HCT116 (cell line): ENCODE measurements at places on chromosomes 7 and 10. TPM values are rescaled to one million over a fixed set of nuclear protein-coding genes. Genes with fewer than 3 reads are reported as not detected.
A peak's percentile ranks its signal among the peaks of the same experiment; 100 is the strongest.

ANKRD61 gene
- 0.17 TPM for total RNA-seq

CPEB3 gene
- 3.0 TPM for total RNA-seq

- H3K27ac ChIP-seq, result no peak overlapping the region
- no peaks in the 10 kb centered on the region for H3K36me3 ChIP-seq
- H3K4me1 ChIP-seq, result no peaks in the 10 kb centered on the region
- no peak overlapping the region for H3K4me3 ChIP-seq
Observed at GRCh38 chr10:110094786-110095185, 87.0 kb downstream of the ADD3 start.

- H3K36me3 ChIP-seq, result no peaks in the 10 kb centered on the region
- H3K27me3 ChIP-seq, result no peaks in the 10 kb centered on the region
- no peak overlapping the region for H3K4me3 ChIP-seq
Observed at GRCh38 chr10:115092258-115092554, 959 bp upstream of the ATRNL1 start.

GRCh38 chr7:7720750-7721621 is 2.6 kb upstream of the RPA3 start:
- no peak overlapping the region for H3K27ac ChIP-seq
- H3K4me3 ChIP-seq, result no peak overlapping the region
- H3K27me3 ChIP-seq, result no peaks in the 10 kb centered on the region
- DNase-seq, result no peak

MYOZ1 gene
- not detected for total RNA-seq

- H3K4me1 ChIP-seq, result peaks cover 12% of the 10 kb centered on the region
- H3K27ac ChIP-seq, result no peak overlapping the region
- H3K4me3 ChIP-seq, result no peak overlapping the region
- no peaks in the 10 kb centered on the region for H3K36me3 ChIP-seq
- H3K27me3 ChIP-seq, result no peaks in the 10 kb centered on the region
Observed at GRCh38 chr7:151745706-151746105, 131.2 kb downstream of the PRKAG2 start.

GRCh38 chr10:55051515-55051914 is 250.5 kb upstream of the PCDH15 start:
- no peak overlapping the region for H3K27ac ChIP-seq
- H3K4me3 ChIP-seq, result no peak overlapping the region
- H3K4me1 ChIP-seq, result no peaks in the 10 kb centered on the region
- no peaks in the 10 kb centered on the region for H3K27me3 ChIP-seq
- no peak for DNase-seq

DNA sequence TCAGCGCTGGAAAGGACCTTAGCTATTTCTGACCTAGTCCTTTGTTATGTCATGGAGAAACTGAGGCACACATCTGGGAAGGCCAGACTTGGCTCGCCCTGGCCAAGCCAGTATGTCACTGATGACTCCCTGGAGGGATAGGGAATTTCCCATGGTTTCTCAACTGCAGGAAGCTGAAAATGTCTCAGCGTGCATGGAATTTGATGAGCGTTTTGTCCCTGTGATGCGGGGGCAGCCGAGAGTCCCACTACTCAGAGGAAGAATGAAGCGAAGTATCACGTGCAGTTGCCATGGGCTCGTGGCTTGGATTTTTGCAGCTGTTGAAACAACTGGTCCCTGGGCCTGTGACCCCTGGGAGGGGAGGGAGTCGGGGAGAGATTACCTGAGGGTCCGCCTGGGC is 44.8 kb downstream of the CLIP2 start:
- H3K4me1 ChIP-seq, result no peaks in the 10 kb centered on the region
- no peaks in the 10 kb centered on the region for H3K27me3 ChIP-seq
- DNase-seq, result no peak

DNA sequence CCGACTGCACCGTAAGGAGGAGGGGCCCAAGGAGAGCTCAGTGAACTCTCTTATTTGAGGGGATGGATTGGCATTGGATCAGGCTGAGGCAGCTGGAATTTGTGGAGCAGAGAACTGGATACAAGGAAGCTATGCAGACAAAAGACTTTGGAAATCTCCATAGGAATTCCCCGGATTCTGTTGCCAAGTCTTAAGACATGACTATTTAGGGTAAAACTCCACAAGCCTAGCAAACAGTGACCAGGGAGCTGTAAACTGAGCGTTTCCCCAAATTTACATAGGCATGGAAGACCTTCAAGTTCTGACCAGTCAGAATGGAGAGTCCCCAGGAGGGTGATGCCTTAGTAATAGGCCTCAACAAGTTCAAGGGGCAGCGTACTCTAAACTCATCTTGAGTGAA is 82.5 kb upstream of the PCBD1 start:
- DNase-seq, result no peak
- H3K4me1 ChIP-seq, result peaks cover 19% of the 10 kb centered on the region
- no peak overlapping the region for H3K27ac ChIP-seq
- peaks cover 2% of the 10 kb centered on the region; the same call in 1 of the 2 replicates for H3K27me3 ChIP-seq
- H3K4me3 ChIP-seq, result no peak overlapping the region
- H3K36me3 ChIP-seq, result no peaks in the 10 kb centered on the region

DNA sequence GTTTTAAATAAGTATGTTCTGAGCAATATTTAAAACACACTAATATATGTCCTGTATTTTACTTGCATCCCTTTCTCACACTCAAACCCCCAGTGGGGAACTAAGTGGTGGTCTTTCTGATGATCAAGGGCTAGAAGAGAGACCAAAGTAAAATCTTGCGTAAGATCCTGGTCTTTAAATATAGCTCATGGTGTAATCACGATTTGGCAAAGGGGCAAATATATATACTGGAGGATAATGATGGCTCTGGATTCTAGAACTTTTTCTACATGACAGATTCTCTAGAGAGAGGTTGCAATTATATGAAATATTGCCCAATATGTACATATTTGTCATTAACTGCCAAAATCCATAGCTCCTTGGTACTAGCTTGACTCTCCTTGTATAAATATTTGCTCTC is 438.3 kb downstream of the NXPH1 start:
- no peaks in the 10 kb centered on the region for H3K36me3 ChIP-seq
- no peak overlapping the region for H3K27ac ChIP-seq
- no peak overlapping the region for H3K4me3 ChIP-seq
- no peaks in the 10 kb centered on the region for H3K4me1 ChIP-seq

GRCh38 chr7:92833024-92833765 is 3.2 kb downstream of the CDK6 start:
- no peaks in the 10 kb centered on the region for H3K36me3 ChIP-seq
- H3K4me1 ChIP-seq, result peaks cover 12% of the 10 kb centered on the region
- peak overlapping the region; percentile 87 for H3K27ac ChIP-seq
- DNase-seq, result peak; percentile 70
- H3K4me3 ChIP-seq, result peak overlapping the region; percentile 65
- H3K27me3 ChIP-seq, result no peaks in the 10 kb centered on the region

DNA sequence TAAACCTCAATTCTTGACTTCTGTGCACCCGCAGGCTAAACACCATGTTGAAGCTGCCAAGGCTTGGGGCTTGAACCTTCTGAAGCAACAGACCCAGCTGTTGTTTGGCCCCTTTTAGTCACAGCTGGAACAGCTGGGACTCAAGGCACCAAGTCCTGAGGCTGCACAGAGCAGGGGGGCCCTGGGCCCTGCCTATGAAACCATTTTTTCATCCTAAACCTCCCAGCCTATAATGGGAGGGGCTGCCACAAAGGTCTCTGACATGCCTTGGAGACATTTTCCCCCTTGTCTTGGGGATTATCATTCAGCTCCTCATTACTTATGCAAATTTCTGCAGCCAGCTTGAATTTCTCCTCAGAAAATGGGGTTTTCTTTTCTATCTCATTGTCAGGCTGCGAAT is 31.8 kb downstream of the LMBR1 start:
- no peaks in the 10 kb centered on the region for H3K27me3 ChIP-seq
- no peak overlapping the region for H3K27ac ChIP-seq
- H3K4me3 ChIP-seq, result no peak overlapping the region
- peaks cover 12% of the 10 kb centered on the region; the same call in 1 of the 2 replicates for H3K36me3 ChIP-seq

NUTM2E gene
- 0.15 TPM for total RNA-seq

- H3K4me3 ChIP-seq, result no peak overlapping the region
- no peaks in the 10 kb centered on the region for H3K27me3 ChIP-seq
Observed at GRCh38 chr7:79555571-79555970, 102.1 kb upstream of the MAGI2 start.

DNA sequence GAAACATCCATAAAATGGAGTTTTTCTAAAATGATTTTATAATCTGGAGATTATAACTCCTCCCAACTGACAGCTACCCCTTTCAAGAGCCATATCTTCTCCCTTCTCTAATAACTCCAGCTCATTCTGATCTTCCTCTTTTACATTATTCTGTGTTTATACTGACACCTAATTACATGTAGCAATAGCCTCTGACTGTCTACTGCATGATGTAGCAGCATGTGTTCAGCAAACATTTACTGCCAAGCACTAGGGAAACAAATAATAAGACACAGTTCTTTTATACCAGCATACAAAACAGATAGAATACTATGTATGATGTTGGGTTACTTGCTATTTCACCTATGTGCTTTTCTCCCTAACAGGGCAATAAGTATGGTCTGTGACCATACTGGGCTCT is 20.7 kb downstream of the RBM28 start:
- no peaks in the 10 kb centered on the region for H3K4me1 ChIP-seq
- DNase-seq, result no peak
- H3K27ac ChIP-seq, result no peak overlapping the region
- no peaks in the 10 kb centered on the region for H3K27me3 ChIP-seq
- H3K4me3 ChIP-seq, result no peak overlapping the region
- peaks cover 54% of the 10 kb centered on the region; the same call in 1 of the 2 replicates for H3K36me3 ChIP-seq

CALHM3 gene
- total RNA-seq, result 0.49 TPM

CFAP69 gene
- total RNA-seq, result 4.1 TPM

GRCh38 chr10:132869621-132870020 is 72.7 kb downstream of the CFAP46 start:
- no peak overlapping the region for H3K27ac ChIP-seq
- H3K36me3 ChIP-seq, result no peaks in the 10 kb centered on the region
- no peak for DNase-seq
- no peaks in the 10 kb centered on the region for H3K4me1 ChIP-seq
- H3K27me3 ChIP-seq, result peaks cover 2% of the 10 kb centered on the region; the same call in 1 of the 2 replicates
- no peak overlapping the region for H3K4me3 ChIP-seq

FAM237B gene
- not detected for total RNA-seq

DNA sequence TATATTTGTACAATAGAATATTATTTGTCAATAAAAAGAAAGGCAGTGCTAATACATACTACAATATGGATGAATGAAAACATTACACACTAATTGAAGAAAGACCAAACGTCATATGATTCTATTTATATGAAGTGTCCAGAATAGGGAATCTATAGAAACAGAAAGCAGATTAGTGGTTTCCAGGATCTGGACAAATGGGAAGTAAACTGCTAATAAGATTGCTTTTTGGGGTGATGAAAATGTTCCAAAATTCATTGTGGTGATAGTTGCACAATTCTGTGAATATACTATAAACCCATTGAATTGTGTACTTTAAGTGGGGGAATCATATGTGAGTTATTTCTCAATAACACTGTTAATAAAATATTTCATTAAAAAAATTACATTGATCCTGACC is 78.2 kb upstream of the IFRD1 start:
- no peaks in the 10 kb centered on the region for H3K4me1 ChIP-seq
- DNase-seq, result no peak
- H3K4me3 ChIP-seq, result no peak overlapping the region
- no peak overlapping the region for H3K27ac ChIP-seq

- H3K27me3 ChIP-seq, result no peaks in the 10 kb centered on the region
- peaks cover 60% of the 10 kb centered on the region for H3K36me3 ChIP-seq
- H3K4me3 ChIP-seq, result no peak overlapping the region
- H3K27ac ChIP-seq, result no peak overlapping the region
Observed at GRCh38 chr10:124992462-124993344, 50.8 kb downstream of the ZRANB1 start.

- peak; percentile 47 for DNase-seq
- no peaks in the 10 kb centered on the region for H3K27me3 ChIP-seq
- peaks cover 5% of the 10 kb centered on the region; the same call in 1 of the 2 replicates for H3K4me1 ChIP-seq
- no peaks in the 10 kb centered on the region for H3K36me3 ChIP-seq
Observed at GRCh38 chr7:95545007-95545615, 51.2 kb downstream of the PDK4 start.

SMNDC1 gene
- total RNA-seq, result 61.7 TPM

DNA sequence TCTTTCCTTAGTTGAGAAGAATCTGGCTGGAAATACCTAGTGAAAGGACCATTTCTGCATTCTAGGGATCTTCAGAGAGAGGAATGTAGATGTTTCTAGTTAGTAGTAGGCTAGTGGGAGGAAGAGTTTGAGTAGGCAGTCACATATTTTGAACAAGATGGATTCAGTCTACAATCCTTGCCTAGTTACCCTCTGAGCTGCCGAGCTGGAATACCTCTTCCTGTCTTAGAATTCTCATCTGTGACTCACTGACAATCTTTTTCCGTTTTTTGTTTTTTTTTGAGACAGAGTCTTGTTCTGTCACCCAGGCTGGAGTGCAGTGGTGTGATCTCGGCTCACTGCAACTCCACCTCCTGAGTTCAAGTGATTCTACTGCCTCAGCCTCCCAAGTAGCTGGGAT is 30.7 kb upstream of the PLPP4 start:
- no peak overlapping the region for H3K4me3 ChIP-seq
- no peak overlapping the region for H3K27ac ChIP-seq
- peaks cover 31% of the 10 kb centered on the region for H3K27me3 ChIP-seq
- H3K4me1 ChIP-seq, result no peaks in the 10 kb centered on the region
- no peak for DNase-seq

- H3K27me3 ChIP-seq, result no peaks in the 10 kb centered on the region
- H3K36me3 ChIP-seq, result no peaks in the 10 kb centered on the region
- no peak overlapping the region for H3K4me3 ChIP-seq
- no peak for DNase-seq
- no peak overlapping the region for H3K27ac ChIP-seq
Observed at GRCh38 chr10:114975091-114975490, 37.1 kb downstream of the TRUB1 start.

DNA sequence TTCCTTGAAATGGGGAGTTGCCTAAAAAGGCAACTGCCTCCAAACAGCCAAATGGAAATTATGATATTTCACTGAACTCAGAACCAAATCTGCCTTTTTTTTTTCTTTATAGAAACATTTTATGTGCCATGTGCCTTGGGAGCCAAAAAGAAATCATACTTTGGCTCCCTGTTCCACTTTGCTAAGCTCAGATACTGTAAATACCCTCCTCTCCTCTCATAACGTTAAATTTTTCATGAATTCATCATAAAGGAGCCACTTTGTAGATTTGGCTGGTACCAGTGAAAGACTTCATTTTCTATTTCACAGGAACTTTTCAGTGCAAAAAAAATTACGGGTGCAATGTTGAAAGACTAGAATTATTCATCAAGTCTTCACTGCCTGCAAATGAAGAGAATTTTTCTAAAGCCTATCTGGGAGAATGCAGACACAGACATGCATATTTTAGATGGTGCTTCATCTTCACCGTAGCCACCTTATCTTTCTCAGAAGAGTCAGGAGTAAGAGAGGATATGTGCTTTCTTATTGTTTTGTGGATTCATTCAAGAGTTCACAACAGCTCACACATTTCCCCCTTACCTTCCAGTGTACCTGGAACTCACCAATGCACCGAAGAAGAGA is 742.3 kb upstream of the GALNT17 start:
- no peaks in the 10 kb centered on the region for H3K27me3 ChIP-seq
- H3K27ac ChIP-seq, result no peak overlapping the region
- H3K36me3 ChIP-seq, result no peaks in the 10 kb centered on the region
- no peak for DNase-seq
